ENCODE measurements at places on chromosomes 12 and 14. TPM values are rescaled to one million over a fixed set of nuclear protein-coding genes. Genes with fewer than 3 reads are reported as not detected.

The OASL gene
- total RNA-seq, result 0.23 TPM

The SLC4A8 gene
- 0.08 TPM for total RNA-seq

The ENDOU gene
- 0.15 TPM for total RNA-seq

The PRDM4 gene
- total RNA-seq, result 11.4 TPM

The CHGA gene
- total RNA-seq, result 0.59 TPM

The INSM2 gene
- not detected for total RNA-seq

The LIN7A gene
- 1.5 TPM for total RNA-seq

The STYK1 gene
- 0.82 TPM for total RNA-seq

The EFCAB11 gene
- total RNA-seq, result 4.0 TPM

The ZC2HC1C gene
- 0.53 TPM for total RNA-seq

The WASHC3 gene
- 65.9 TPM for total RNA-seq

The SIX6 gene
- not detected for total RNA-seq

The ESR2 gene
- total RNA-seq, result not detected

The ANG gene
- total RNA-seq, result 8.0 TPM

The EXOC3L4 gene
- not detected for total RNA-seq

The PSME2 gene
- 87.8 TPM for total RNA-seq

The DPPA3 gene
- not detected for total RNA-seq

The CCDC177 gene
- total RNA-seq, result not detected
